ENCODE measurements at places on chromosomes 11 and 22.

DNA sequence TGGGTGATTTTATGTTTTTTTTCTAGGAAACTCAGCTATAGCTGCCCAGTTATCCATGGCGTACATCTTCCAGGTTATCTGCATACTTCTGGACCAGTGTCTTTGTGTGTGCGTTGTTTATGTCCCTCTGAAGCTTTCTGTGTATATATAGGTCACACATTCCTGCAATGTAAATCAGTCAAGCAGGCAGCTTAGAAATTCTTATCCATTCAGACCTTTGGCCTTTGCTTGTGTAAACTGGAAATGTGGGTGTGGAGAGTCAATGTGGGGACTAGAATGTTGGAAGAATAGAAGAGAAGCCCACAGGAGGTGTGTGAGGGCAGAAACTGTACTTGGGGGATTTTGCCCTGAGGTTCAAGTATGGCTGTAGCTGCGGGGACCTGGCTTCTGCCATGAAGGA lies 51.7 kb downstream of the BARX2 start:
- no peak for DNase-seq

DNA sequence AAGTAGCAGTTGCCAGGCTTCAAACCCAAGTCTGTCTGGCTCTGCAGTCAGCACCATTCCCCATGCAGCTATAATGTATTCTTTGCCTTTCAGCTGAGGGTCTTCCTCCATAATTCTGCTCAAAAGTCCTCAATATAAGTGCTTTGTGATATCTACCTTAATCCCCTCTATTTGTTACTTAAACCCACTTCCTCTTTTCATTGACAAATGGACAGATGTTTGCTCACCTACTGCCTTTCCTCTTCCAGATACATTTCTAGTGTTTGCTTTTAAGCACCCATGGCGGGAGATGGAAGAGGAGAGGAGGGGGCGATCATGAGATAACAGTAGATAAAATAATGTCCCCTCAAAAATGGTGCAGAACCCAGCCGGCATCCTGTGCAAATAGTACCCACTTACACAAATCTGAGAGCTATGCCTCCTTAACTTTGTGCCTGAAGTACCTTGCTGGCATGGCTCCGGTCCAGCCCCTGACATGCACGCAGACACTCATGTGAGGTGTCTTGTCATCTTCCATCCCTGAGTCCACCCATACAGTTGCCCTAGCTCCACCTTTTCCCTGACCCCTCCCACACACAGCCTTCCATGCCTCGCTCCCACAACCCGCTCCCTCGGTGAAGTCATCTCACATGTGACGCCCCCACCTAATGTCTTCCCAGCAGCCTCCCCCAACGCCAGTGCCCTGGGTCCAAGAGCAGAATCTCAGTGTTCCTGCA lies 109.6 kb downstream of the TRIM29 start:
- no peak for DNase-seq

GRCh38 chr11:111714522-111714921 lies 51.7 kb downstream of the PPP2R1B start:
- no peak for DNase-seq

DNA sequence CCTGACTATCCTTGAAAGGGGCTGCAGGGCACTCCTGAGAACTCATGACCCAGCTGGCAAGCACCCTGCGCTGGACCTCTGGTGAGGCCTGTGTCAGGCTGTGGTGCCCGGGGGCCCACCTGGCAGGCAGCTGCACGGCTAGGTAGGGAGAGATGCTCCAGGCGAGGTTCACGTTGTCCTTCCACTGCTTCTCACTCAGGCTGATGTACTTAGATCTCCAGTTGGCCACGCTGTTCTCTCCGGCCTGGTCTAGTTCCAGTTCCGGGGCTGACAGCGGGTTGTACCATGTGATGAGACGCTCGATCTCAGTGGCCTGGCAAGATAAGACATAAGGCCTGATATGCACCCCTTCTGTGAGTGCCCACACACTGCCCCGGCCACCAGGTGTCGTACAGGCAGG lies 44.7 kb upstream of the SERPIND1 start:
- DNase-seq: no peak

GRCh38 chr11:116281173-116282160 lies 491.3 kb downstream of the BUD13 start:
- DNase-seq: no peak
